ENCODE measurements at places on chromosomes 7 and 10. TPM values are rescaled to one million over a fixed set of nuclear protein-coding genes. Genes with fewer than 3 reads are reported as not detected.

The POU6F2 gene
- polyA plus RNA-seq = 0.03 TPM

The POMZP3 gene
- 11.4 TPM for polyA plus RNA-seq

The ACSL5 gene
- 7.6 TPM for polyA plus RNA-seq

The HOXA13 gene
- not detected for polyA plus RNA-seq

The FOXI2 gene
- not detected for polyA plus RNA-seq

The SP8 gene
- polyA plus RNA-seq = not detected

The ADRB1 gene
- 28.1 TPM for polyA plus RNA-seq

The CLRN3 gene
- polyA plus RNA-seq = not detected

The POT1 gene
- polyA plus RNA-seq = 6.4 TPM

The SPDYE9 gene
- polyA plus RNA-seq = not detected

The IDI2 gene
- 0.19 TPM for polyA plus RNA-seq

The HYAL4 gene
- not detected for polyA plus RNA-seq

The MLXIPL gene
- polyA plus RNA-seq = 2.0 TPM

The BUB3 gene
- 62.4 TPM for polyA plus RNA-seq

GRCh38 chr10:15118615-15119014 lies 21.5 kb downstream of the RPP38 start:
- no peak for DNase-seq

- no peak for DNase-seq
Observed at GRCh38 chr7:106536079-106536478, 124.9 kb downstream of the CCDC71L start.

DNA sequence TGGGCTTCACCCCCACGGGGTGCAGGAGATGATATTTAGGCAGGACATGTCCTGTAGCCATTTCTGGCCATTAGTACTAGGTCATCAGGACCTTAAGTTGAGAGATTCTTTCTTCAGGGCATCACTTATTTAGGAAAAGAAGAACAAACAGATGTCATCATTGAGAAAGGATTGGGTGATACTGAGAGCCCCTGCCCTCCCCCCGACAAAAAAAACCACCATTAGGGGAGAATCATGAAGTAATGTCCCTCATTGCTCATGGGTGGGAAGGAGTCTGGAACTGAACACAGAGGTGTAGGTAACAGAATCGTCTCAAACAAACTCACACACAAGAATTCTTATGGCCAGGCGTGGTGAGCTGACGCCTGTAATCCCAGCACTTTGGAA lies 6.4 kb upstream of the ORAI2 start:
- no peak for DNase-seq

DNA sequence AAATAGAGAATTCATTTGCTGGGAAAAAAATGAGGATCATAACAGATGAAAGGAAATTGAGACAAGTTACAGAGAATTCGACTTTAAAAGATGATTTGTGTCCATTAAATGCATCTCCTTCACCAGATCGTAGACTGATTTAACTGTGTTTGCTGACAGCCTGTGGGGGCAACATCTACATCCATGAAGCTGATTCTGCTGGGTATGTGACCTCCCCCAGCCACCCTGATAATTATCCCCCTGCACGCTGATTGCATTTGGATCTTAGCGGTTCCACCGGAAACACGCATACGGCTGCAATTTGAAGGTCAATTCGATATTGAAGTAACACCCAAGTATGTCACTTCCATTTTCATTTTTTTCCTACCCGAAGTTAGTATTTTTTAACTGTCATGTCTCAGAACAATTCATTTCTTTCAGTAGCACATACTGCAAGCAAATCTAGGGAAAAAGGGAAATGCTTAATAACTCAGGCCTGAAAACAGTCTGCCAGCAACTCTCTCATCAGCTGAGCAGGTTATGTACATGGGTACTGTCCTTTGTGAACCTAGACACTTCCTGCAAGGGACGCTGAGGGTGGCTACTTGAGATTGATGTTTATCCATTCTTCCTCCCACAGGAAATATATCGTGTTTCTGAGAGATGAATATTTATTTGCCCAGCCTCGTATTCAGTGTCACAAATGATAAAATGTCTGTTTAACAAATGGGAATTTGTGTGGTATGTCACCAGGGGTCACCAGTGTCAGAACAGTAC lies 134.9 kb downstream of the ZNF22 start:
- no peak for DNase-seq

DNA sequence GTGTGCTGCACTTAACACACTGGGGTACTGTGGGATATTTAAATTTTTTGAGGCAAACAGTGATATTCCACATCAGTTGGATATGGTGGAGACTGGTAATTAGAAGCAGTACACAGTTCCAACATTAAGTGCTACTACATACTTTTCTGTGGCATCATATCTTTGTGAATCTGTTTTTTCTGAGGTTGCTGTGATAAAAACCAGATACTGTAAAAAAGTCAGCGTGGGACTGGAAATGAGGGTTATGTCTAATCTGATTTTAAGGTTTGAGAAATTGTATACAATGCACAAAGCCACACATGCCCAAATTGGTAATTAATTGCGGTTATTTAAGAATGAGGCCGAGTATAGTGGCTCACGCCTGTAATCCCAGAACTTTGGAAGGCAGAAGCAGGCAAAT lies 41.2 kb downstream of the TBC1D12 start:
- DNase-seq = no peak

GRCh38 chr10:124694481-124695220 lies 49.5 kb downstream of the FAM53B start:
- no peak for DNase-seq

DNA sequence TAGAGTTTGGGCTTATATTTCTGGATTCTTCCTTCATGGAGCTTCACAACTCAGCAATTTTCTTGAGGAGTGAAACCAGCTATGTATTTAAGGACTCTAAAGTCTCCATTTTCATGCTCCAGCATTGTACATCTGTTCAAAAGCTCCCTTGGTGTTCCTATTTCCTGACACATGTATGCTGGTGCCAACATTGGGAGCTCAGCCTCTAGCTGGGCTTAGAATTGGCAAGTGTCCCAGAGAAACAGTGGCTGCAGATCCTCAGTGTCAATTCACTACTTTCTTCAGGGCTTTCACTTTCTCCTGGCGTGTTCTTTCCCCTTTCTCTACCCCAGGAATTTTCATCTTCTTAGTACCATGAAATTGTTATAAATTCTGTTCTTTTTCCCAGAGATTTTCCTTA lies 103.1 kb downstream of the ZNF467 start:
- DNase-seq = peak; percentile 52

DNA sequence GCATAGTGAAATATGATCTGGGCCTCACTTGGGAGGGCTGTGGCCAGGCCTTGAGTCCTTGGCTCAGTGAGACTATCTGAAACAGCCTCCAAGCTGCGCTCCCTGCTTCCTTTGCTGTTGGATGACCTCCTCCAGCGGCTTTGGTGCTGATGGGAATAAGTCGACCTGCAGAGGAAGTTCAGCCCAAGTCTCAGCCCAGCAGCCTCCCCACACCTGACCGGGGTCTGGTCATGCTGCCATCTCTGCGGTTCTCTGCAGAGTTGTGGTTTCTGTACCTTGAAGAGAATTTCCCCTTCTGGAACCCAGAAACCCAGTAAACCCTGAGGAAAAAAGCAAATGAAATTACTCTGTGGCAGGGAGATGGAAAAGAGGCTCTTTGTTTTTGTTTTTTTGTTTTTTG lies 4.6 kb upstream of the RBAK start:
- no peak for DNase-seq

DNA sequence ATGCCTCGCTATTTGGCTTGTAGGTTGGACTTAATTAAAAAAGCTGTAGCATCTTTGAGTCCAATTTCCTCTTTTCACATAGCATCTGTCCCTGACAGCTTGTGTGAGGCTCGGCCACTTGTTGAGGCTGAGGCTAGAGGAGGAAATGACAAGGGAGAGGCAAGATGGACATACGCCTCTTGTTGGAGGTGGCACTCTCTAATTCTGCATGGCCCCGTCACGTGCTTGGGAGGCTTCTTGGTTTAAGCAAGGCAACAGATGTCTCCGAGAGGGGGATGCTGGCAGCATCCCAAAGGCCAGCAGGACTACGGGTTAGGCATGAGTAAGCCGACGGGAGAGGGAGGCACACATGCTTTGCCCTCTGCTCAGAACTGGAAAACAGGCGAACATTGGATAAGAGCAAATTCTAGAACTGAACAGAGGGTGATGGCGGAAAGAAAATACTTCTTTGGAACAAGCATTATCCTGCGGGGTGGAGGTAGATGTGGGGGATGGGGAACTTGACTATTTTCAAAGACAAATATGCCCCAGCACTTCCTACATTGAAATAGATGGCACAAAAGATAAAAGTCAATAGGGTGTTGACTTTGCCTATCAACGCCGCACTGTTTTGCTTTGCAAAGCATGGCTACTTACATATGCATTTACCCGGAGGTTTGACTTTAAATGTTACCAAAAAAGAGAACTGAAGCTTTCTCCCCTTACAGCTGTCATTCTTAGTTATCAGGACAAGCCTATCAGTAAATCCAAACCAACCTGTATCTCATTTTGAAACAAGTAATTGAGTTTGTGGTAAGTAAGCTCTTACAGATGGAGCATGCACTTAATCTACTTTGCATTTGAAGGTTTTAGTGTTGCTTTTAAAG lies 94.8 kb downstream of the CHN2 start:
- no peak for DNase-seq

GRCh38 chr7:157760004-157760730 lies 423.4 kb downstream of the DNAJB6 start:
- no peak for DNase-seq

GRCh38 chr10:108583877-108584276 lies 1339.4 kb downstream of the XPNPEP1 start:
- no peak for DNase-seq

DNA sequence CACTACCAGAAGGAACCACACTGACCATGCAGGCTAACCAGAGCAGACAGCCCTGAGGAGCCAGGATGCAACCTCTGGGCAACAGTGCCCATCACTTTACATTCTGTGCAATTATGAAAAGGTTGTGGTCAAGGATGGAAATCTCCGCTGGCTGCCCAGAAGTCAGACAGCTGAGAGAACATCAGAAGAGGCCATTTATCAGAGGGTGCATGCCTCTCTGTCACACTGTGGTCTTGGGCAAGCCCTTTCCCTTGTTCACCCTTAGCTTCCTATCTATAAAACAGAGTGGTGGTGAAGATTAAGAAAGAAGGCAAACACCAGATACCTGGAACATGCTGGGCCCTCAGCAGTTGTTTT lies 120.7 kb upstream of the GDF10 start:
- no peak for DNase-seq

DNA sequence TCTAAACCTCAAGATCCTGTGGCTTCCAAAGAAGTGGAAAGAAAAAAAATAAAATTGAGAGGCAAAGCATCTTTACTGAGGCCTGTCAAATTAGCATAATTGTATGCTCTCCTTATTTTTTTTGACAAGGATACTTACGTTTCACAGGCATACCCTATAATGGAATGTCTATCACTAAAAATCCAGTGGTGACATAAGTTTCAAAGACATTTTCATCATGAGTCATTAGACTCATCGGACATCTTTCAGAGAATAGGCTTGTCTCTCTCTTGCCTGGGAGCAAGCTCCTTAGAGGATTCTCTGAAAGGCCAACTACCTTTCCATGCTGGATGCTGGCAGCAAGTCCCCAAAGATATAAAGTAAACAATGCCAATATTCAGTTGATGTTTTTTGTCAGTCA lies 380.7 kb upstream of the STEAP1 start:
- DNase-seq = no peak

GRCh38 chr7:3265388-3265787 lies 35.7 kb upstream of the SDK1 start:
- DNase-seq = no peak

- no peak for DNase-seq
Observed at GRCh38 chr7:93133005-93133404, 15.2 kb downstream of the SAMD9L start.

DNA sequence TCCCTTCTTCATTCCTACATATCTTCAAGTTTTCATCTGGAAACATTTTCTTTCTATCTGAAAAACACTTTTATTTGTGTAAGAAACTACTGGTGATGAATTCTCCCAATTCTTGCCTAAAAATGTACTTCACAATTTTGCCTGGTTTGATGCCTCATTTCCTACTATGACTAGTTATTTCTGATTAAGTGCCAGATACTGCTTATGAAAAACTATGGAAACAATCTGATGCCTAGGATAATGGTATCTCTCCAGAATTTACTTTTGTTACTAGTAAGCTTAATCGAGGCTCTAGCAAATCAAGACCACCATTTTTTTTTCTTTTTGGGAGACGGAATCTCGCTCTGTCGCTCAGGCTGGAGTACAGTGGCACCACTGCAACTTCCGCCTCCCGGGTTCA lies 31.3 kb downstream of the CACUL1 start:
- no peak for DNase-seq

DNA sequence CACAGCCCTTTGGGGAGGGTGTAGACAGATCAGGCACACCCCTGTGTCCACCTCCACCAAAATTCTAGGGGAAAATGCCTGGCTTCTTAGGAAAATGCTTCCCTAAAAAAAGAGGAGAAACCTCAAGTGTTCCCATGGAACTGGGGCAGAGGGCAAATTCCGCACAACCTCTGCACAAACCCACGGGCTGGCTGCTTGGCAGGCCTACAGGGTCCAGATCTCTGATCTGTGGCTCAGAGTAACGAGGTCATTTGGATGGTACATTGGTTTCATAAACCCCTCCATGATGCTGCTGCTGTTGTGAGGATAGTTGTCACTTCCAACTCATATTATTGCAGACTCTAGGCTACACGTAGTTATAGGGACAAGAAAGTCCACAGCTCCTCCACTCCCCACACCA lies 16.0 kb downstream of the LGI1 start:
- no peak for DNase-seq

DNA sequence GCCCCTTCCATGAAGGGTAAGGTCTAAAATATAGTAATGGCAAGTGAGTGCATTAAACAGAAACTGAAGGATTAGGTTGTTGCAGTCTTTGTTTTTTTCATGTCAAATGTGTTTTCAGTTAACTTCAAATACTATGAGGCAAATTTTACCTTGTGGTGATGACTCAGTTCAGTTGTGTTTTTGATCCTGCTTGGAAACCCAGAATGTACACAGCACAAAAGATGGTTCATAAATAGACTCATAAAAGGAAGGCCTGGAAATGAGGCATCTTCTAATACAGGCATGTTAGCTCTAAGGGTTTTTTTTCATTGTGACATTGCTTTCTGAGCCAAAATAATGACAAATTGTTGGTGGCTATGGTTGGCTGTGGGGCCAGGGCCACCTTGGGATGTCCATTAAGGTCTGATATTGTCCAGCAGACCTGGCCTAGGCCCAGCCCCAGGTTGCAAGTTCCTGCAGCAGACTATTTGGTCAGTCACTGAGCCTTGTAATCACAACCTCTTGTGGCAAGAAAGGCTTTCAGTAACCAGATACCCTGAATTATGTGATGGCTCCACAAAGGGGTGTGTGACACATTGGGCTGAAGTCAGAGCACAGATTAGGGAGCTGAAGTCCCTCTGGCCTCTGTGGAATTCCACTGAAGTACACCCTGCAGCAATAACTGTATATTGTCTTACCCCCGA lies 69.0 kb upstream of the SAMD8 start:
- no peak for DNase-seq

DNA sequence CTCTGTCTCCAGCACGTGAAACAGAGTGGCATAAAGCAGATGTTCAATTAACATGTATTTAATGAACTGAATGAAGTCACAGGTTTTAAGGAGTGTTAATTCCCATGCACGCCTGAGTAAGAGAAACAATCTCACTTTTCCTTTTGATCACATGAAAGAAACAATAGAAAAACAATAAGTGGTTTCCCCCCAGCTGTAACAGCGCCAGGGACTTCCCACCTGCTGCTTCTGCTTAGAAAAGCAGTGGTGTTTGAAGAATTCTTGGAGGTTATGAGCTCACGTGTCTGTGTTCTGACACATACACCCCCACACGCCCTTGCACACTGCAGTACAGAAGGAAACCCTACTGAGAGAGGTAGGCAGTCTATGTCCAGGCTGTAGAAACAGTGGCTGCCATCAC lies 51.3 kb upstream of the FRMD4A start:
- no peak for DNase-seq

GRCh38 chr7:89123871-89124270 lies 328.3 kb upstream of the TEX47 start:
- no peak for DNase-seq
